Amniotic epithelial cell (primary cell): ENCODE measurements at places on chromosomes 4 and X.
A peak's percentile ranks its signal among the peaks of the same experiment; 100 is the strongest.

GRCh38 chr4:2462218-2462991 lies 6.5 kb upstream of the RNF4 start:
- peak; percentile 63 for DNase-seq

DNA sequence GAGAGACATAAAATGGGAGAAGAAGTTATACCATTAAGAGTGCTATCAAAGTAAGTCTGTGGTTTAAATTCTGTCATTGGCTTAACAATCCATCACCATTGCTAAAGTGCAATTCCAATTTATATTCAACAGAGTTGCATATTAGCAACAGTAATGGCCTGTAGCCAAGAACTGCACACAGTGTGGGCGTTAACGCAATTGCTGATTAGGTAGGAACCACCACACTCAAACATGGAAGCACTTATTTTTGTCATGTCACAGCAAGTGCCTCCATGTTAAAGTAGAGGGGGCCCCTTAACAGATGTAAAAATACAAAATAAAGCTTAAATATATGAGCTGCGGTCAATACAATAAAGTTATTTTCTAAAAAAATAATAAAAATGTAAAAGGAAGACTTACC lies 10.8 kb downstream of the LARP7 start:
- no peak for DNase-seq

GRCh38 chr4:40434126-40434687 lies 99.1 kb downstream of the CHRNA9 start:
- no peak for DNase-seq

GRCh38 chrX:118847676-118848075 lies 24.1 kb downstream of the ZCCHC12 start:
- peak; percentile 33 for DNase-seq

GRCh38 chr4:27442146-27442545 lies 581.5 kb downstream of the STIM2 start:
- DNase-seq = no peak

DNA sequence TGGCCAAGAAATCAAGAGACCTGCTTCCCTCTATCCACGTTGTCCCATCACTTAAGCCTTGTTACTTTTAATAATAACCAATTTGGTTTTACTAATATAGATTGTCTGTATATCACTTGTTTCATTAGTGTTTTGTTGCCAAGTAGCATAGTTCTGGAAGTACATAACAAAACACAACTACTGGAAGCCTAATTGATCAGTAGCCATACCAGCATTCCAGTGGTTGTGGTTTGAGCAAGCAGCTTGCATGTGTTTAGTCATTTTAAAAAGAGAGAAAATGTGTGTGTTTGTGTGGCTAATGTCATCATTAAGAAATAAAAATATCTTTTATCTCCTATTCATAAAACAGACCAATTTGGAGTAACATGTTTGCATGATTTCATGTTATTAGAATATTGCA lies 70.8 kb downstream of the PTPN13 start:
- DNase-seq = peak; percentile 74

DNA sequence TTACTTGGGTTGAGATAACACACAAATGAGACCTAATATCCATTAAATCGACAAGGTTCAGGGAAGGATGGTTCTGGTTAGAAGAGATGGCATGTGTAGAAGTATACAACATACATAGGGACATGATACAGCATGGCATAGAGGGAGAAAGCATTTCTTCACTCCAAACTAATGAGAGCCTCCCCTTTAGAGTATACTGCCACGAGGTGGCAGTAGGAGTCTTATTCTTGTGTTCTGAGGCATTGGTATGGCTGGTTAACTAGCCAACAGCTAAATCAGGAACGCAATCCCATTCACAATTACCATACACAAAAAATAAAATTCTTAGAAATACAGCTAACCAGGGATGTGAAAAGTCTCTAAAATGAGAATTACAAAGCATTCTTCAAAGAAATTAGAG lies 29.1 kb upstream of the TRO start:
- peak; percentile 42 for DNase-seq

DNA sequence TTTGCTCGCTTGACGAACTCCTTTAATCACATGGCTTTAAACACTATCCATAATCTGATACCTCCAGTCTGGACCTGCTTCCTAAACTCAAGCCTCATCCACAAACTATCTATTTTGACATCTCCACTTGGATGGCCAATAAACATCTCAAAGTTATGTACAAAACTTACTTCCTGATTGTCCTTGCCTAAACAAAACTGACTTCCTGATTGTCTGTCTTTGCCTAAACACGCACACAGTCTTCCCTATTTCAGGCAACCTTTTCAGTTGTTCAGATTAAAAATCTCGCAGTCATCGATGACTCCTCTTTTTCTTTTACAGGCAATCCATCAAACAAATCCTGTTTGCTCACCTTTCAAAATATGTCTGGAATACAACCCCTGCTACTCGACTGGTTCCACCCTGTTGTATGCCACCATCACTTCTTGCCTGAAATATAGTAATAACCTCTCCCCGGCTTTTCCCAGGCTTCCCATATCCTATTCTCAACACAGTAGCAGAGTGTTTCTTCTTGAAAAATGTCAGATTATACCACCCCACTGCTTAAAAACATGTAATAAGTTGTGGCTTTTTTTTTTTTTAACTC lies 39.0 kb downstream of the ATOH1 start:
- DNase-seq = no peak

GRCh38 chrX:23745786-23746185 lies 2.7 kb upstream of the ACOT9 start:
- DNase-seq = no peak

- peak; percentile 99 for DNase-seq
These were observed 325.0 kb downstream of the PDHA2 start for GRCh38 chr4:96164814-96165351.

- no peak for DNase-seq
These were observed 15.8 kb downstream of the HTRA3 start for GRCh38 chr4:8285143-8285975.

GRCh38 chr4:171676555-171677215 lies 136.5 kb upstream of the GALNTL6 start:
- no peak for DNase-seq

DNA sequence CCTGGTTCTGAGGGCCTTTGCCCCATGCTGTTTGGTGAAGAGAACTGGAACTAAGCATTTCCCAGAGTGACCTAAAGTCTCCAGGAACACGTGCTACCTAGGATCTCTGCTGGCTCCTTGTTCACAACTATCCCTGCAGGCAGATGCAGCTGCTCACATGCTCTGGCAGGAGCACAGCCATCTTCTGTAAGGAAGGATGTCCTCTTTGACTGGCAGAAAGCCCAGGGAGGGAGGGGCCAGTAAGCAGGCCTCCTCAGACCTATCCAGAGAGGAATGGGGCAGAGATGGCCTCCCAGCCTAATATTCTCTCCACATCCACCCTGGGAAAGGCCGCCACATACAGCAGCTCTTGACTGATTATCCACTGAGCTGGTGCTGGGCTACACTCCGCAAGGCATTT lies 142.8 kb upstream of the EOLA2 start:
- DNase-seq = no peak

DNA sequence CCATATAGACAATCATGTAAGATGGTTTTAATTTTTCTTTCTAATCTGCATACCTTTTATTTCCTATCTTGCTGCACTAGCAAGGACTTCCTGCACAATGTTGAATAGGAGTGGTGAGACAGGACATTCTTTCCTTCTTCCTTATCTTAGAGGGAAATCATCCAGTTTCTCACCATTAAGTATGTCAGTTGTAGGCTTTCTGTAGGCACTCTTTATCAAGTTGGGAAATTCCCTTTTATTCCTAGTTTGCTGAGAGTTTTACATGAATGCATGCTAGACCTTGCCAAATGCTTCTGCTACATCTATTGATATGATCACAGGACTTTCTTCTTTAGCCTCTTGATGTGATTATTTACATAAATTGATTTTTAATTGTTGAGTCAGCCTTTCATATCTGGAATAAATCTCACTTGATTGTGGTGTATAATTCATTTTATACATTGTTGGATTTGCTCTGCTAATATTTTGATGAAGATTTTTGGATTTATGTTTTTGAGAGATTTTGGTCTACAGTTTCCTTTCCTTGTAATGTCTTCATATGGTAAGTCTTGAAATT lies 23.8 kb downstream of the RNF175 start:
- DNase-seq = peak; percentile 48

DNA sequence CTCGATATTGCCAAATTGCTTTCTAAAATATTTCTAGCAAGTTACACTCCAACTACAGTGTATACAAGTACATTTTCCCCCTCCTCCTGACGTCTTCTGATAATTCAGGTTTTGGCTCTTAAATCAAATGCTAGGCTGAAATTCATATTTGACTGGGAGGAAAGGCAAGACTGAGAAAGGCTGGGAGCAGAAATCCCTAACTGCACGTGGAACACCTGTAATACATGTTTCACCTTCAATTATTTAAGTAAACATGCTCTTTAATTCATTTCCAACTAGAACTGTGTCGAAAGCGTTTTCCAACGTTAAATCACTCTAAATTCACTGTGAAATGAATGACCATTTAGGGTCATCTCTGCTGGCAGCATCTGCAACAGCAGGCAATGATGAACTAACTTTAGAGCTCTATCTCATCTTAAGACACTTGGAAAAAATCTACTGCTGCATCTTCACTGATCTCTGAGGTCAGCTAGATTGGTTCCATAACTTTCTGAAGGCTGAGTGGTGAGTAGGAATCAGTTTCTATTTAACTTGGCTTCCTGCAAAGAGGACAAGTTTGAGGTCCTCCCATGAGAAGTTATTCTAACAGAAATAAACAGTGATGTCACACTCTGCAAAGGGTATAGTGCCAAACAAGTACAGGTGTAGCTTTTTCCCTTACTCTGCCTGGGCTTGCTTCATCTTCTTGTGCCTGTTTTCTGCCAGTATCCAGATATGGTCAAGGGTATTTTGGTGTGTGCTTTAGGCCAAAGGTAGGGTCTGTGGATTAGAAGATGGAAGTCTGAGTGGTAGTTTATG lies 144.3 kb upstream of the PAK3 start:
- DNase-seq = no peak

DNA sequence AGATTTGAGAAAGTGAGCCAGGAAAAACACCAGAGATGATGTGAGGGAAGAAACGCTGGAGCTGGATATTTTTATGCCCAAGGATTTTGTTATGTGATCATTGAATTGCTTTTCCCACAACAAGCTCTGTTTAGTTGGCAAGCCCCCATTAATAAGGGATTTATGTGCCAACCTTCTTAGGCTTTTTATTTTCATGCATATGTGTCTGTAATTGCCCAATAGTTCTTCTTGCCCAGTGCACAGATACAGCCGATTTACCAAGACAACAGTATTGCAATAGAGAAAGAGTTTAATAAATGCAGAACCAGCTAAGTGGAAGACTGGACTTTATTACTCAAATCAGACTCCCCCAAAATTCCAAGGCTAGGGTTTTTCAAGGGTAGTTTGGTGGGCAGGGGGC lies 57.7 kb downstream of the TRIM2 start:
- DNase-seq = no peak

GRCh38 chrX:134287346-134287745 lies 50.4 kb downstream of the CCDC160 start:
- DNase-seq = no peak

- no peak for DNase-seq
These were observed 851.9 kb upstream of the FRG1 start for GRCh38 chr4:189088780-189089179.

DNA sequence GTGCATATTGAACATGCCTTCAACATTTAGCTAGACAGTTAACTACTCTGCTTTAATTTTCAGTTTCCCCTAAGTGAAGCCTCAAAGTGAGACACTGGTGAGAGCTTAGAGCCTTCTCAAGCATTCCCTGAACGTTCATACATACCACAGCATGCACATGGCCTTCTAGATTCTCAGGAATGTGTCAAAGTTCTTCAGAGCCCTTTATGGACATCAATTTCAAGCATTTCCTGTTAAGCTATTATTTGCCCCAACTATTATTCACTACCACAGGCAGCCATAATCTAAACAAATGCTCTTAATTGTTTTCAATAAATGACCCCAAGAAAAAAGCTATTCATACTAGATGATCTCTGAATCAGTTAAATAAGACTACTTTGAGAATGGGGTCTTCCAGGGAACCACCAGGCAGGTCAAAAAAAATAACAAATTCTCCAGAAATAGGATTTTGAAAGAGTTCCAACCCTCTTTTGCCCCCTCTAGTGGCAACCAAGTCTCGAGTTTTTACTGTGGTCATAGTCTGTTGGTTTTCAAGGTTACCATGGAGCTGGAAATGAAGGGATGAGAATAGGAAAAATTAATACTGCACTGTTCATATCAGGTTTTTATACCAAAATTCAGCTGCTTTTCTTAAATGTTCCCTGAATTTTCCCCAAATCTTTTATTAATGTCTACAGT lies 235.4 kb downstream of the RAB28 start:
- no peak for DNase-seq

DNA sequence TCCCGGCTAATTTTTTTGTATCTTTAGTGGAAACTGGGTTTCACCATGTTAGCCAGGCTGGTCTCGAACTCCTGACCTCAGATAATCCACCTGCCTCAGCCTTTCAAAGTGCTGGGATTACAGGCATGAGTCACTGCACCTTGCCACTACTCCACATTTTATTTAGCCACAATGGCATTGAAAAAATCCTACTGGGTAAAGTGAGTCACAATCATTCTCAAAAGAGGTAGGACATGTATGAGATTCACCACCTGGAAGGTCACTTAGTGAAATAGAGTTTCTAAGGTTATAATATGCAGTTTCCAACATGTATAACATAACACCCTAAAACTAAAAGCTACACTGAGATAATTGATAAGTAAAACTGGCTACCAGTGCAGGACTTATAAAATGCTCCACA lies 159.2 kb downstream of the BTC start:
- no peak for DNase-seq

DNA sequence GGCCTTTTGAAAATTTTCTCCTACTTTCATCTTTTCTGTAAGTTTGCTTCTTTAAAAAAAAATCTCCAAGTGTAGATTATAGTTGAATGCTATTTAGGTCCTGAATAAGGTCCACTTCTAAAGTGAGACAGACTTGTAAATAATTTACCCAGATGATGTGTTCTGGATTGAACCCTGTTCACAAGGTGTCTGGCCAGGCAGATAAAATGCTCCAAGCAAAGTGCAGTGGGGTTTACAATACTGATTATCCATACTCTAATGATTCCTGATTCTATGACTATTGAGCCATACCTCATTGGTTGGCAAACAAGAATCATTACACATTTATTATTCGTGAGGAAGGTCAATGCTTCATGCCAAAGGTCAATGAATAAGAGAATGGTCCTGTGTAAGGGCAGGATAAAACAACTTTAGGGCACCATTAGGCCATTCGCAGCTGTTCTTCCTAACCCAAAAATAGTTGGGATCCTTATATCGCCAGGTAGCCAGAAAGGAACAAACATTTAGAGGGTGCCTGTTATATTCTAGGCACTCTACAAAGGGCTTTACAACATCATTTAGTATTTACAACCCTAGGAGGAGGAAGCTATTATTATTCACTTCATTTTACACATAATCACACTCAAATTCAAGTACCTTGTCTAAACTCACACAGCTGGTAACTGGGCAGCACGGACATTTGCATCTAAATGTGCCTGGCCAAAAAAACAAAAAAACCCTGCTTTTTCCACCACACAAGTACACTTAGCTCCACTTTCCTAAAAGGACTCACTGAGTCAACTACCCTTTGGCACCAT lies 18.6 kb upstream of the SAT1 start:
- no peak for DNase-seq

GRCh38 chrX:120120223-120120622 lies 4.5 kb upstream of the RHOXF1 start:
- DNase-seq = peak; percentile 3

- DNase-seq = no peak
These were observed 618 bp downstream of the BEND4 start for GRCh38 chr4:42151568-42152506.

GRCh38 chr4:79871961-79872360 lies 201.1 kb downstream of the ANTXR2 start:
- no peak for DNase-seq
